ENCODE measurements at places on chromosomes 4 and X.

DNA sequence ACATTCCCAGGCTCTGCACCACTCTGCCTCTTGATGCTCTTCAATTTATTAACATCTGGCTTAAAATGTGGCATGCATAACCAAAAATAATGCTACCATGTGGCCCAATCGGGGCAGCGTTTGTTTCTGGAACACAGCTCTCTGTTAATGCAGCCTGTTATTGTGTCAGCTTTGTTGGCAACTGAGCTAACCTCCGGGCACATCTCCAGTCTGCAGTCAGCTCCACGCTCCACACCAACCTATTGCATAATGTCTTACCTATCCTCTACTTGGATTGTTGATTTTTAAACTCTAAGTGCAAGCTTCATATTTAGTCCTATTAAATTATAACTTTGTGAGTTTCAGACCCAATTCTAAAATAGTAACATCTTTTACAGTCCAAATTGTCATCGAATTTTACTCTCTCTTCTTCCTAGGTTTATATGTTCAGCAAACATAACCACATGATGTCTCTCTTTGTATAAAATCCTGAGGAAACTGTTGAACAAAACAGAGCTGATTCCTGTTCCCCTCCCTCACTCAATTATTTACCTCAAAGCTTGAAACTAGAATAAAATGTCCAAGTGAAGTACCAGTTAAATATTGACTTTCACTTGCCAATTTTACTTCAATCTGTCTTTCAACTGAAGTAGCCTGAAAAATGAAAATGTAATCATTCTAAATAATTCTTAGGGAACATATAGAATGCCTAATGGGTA lies 92.2 kb upstream of the RAPGEF2 start:
- no peak for DNase-seq

- no peak for DNase-seq
Measured at GRCh38 chr4:83473423-83473822, 11.5 kb downstream of the ABRAXAS1 start.

DNA sequence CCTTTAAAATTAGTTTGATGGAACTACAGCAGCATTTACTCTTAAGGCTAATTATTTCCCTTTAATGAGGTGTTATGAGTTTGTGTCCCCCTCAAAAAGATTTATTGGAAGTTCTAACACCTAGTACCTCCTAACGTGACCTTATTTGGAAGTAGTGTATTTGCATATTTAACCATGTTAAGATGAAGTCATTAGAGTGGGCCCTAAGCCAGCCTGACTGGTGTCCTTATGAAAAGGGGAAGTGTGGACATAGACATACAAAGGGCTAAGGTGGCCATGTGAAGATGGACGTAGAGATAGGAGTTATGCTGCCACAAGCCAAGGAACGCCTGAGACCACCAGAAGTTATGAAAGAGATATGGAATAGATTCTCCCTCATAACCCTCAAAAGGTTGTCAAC lies 985.4 kb upstream of the INTU start:
- DNase-seq = no peak

GRCh38 chr4:6991771-6992557 lies 51.2 kb upstream of the TADA2B start:
- peak; percentile 89 for DNase-seq

DNA sequence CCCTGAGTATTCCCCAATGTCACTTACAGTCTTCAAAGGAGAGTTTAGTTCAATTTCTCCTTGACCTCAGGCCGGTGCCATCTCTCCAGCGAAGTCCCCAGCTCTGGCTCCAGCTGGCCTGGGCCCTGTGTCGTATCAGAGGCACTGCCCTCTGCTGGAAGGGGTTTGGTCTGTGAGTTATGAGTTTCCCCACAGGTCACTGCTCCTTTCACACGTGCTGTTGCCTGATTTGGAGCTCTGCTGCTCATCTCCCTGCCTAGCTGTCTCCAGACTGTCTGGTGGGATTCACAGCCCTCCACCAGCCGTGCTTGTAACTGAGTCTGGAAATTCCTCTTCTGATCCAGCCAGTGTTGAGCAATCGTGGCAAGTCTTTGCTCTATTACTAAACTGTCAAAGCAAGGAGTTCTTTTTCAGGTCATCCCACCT lies at the start of gene RAP2C:
TSS of gene RAP2C (minus strand) at position 105 of the 426 bp plus-strand sequence. CDS start 2,179 bp downstream, outside the sequence.
- peak; percentile 4 for DNase-seq

GRCh38 chr4:13344216-13344615 lies 139.9 kb downstream of the RAB28 start:
- no peak for DNase-seq

- peak; percentile 15 for DNase-seq
Measured at GRCh38 chr4:7699031-7699430, 240.6 kb downstream of the AFAP1 start.

GRCh38 chr4:77269505-77269904 lies 112.5 kb downstream of the CCNG2 start:
- no peak for DNase-seq

DNA sequence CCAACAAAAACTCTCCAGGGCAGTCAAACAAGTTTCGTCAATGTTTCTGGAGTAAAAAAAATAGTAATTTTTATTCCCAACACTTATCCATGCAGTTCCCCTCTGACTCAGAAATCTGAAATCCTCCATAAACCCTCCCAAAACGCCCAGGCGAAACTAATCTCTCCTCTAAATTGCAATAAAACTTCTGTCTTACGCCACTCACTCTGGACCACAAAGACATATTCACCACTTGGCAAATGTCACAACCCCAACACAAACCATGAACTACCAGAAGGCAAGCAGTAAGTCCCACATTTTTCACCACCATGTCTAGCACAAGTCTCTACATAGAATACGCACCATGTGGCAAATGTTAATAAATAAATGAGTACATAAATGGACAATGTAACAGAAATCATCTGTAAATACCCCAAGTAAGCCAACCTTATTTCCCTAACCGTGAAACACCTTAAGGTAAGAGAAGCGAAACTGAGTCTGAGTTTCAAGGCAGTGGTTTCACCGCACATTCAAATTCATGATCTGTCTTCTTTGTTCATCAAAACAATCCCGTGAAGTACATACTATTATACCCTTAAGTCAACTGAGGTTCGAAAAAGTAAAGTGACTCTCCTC lies 1.6 kb downstream of the PAPSS1 start:
- no peak for DNase-seq

GRCh38 chr4:2179717-2180116 lies 62.2 kb downstream of the HAUS3 start:
- DNase-seq = no peak

DNA sequence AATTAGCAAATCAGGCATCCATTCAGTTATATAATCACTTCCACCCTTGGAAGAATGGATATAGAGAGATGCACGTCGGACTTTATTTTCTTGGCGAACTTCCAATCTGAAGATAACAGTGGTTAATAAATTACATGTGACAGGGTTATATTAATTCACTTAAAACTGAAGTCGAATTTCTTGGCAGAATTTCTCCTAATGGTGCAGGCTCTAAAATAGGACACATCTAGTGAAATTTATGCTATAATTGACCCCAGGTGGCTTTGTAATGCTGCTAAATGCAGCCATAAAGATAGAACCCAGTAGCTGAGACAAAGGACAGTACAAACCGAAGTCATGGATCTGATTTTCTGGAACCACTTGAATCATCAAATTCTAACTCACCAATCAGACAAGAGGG lies 20.8 kb upstream of the SLC10A4 start:
- DNase-seq = no peak

- DNase-seq = no peak
Measured at GRCh38 chrX:120253784-120254183, 3.2 kb downstream of the ZBTB33 start.

DNA sequence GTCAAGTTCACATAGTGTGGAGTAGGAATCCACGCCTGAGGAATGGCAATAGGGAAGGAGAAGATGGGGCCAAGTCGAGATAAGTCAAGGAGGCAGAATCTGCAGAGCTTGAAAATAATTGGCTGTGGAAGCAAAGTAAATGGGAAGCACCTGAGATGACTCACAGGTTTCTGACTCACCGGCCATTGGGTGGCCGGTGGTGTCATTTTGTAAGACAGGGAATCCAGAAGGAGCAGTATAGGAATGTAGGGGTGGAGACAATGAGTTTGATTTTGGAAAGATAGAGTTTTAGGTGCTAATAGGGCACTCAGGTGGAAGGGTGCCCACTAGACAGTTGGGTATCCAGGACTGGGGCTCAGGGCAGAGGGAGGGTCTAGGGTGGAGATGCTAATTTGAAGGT lies 201.0 kb upstream of the MAMLD1 start:
- DNase-seq = no peak

GRCh38 chr4:93960450-93960849 lies 131.9 kb downstream of the ATOH1 start:
- no peak for DNase-seq

DNA sequence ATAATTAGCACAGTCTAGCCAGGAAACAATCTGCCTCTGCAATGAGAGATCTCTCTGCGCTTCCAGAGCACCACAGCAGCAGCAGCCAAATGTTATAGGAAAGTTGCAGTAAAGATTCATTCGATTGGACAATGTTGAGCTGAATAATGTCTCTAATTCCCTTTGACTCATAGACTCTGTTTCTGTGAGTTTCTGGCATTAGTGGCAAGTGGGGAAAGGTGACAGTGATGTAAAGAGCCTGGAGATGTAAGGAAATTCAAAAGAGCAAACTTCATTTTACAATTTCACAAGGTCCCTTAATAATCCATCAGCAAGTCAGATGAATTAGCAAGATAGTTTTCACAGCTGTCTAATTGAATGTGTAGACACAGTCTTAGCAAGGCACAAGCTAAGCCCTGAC lies 184.4 kb downstream of the VEGFC start:
- no peak for DNase-seq

- no peak for DNase-seq
Measured at GRCh38 chr4:43843501-43843900, 605.1 kb downstream of the KCTD8 start.

DNA sequence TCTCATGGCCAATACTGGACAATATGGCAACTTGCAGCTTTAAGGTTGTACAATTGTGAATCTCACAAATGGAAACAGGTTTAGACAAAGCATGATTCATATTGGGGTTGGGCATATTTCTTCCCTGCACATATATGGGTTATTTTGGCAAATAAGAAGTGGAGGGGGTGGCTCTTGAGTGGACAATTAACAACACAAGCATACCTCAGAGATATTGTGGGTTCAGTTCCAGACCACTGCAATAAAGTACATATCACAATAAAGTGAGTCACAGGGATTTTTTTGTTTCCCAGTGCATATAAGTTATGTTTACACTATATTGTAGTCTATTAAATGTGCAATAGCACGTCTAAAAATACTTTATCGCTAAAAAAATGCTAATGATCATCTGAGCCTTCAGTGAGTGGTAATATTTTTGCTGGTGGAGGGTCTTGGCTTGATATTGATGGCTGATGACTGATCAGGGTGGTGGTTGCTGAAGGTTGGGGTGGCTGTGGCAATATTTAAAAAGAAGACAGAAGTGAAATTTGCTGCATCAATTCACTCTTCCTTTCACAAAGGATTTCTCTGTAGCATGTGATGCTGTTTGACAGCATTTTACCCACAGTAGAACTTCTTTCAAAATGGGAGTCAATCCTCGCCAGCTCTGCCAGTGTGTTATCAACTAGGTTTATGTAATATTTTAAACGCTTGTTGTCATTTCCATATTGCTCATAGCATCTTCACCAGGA lies 50.5 kb upstream of the OGT start:
- DNase-seq = no peak

GRCh38 chr4:32569861-32570260 lies 1849.7 kb downstream of the PCDH7 start:
- DNase-seq = no peak

DNA sequence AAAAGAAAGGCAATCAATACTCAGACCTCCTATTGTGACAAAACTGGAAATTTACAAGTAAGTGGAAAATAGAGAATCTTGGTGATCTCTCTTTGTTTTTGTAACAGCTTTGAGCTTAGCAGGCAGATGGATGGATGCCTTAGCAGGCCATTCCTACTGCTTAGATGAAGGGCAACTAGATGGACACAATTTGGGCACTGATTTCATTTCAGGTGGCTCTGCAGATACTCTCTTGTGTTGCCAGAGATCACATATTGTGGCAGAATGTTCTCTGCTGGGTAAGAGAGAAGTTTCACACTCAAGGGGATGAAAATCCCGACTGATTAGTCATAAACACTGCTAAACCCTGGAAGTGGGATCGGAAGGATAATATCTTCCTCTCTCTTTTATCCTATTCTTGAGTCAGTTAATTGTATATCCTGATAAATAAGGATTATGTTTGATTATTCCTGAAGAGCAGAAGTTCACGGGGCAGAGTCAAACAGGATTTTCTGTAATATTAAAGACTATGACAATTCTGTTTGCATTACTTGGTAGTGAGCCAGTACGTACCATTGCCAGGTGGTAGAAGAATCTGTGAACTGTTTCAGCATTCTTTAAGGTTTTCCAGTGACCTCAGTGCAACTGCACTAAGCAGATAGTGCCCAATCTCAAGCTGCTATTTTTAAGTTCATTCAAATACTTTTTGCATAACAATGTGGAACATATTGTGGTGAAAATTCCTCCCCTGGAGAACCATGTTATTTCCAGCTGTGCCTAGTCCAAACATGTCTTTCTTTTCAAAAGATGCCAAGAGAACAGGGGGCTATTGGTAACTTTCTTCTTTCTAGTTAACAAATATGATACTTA lies 974.3 kb downstream of the FSTL5 start:
- no peak for DNase-seq

DNA sequence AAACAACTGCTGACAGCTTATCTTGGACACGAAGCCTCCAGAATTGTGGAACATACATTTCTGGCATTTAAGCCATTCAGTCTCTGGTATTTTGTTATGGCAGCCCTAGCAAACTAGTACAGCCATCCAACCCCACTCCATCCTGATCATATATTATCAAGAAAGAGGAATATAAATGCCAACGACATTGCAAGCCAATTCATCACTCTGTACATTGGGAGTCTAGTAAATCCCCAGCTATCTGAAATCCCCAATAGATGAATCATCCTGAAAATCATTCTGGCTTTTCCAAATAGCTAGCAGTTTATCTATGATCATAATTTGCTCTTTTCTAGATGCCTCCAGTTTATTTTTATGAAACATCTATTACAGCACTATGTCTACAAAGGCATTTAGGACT lies 41.1 kb downstream of the FRMD7 start:
- DNase-seq = peak; percentile 37

DNA sequence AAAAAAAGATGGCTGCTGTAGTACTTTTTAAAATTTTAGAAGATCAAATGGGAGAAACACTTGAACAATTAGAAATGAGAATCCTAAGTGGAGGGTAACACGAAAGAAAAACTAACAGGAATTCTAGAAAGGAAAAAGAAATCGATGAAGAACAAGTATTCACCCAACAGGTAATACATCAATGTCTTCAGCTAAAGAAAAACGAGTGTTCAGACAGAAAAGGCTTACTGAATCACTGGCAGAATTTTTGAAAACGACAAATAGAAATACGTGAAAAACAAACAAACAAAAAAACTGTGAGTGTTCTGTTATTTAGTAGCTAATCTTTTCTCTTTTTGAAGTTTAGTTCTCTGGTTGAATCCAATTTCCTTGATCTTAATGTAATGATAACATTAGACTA lies 1.8 kb downstream of the MAD2L1 start:
- DNase-seq = no peak

DNA sequence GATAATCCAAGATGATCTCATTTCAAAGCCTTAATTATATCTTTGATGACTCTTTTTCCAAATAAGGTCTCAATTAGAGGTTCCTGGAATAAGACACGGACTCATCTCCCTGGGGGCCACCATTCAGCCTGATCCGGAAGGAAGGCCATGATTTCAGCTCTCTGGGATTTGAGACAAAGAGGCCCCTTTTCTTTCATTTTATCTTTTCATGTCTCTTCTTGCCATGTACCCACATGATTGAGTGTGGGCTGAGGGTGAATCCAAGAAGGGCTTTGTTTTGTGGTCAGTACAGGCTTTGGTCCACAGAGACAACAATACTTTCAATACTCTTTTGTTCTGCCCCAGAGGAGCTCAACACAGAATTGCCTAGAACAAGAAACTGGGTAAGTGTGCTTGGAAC lies 261.2 kb downstream of the TRIML1 start:
- no peak for DNase-seq
